ENCODE measurements at places on chromosomes 12 and 14.

- DNase-seq: peak; percentile 43
Observed at GRCh38 chr14:34843011-34843554, 32.1 kb downstream of the BAZ1A start.

- DNase-seq: no peak
Observed at GRCh38 chr12:47082283-47082682, 2.5 kb upstream of the AMIGO2 start.

GRCh38 chr14:67468378-67468730 is 20.2 kb downstream of the TMEM229B start:
- no peak for DNase-seq

DNA sequence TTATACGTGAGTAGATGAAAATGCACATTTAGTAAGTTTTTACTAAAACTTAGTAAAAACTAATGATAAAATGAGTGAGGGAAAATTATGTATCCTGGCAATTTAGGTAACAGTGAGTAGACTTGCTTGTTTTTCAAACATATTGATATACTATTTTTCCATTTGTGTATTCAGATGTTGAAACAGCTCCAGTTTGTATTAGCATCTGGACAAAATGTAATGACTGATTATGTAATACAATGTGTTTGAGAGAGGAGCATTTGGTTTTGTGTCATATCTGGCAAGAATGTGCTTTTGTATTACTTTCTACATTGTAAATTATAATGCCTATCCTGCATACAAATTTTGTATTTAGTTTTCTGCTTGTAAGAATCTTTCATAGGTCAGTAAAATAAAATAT is 5.6 kb downstream of the CNOT2 start:
- DNase-seq: no peak

GRCh38 chr14:102029956-102030355 is 56.9 kb downstream of the HSP90AA1 start:
- no peak for DNase-seq

GRCh38 chr12:98211909-98212695 is 303.3 kb upstream of the TMPO start:
- no peak for DNase-seq

- no peak for DNase-seq
Observed at GRCh38 chr12:122996188-122996601, 15.7 kb downstream of the ARL6IP4 start.

- no peak for DNase-seq
Observed at GRCh38 chr12:117695956-117696355, 272.8 kb downstream of the KSR2 start.

DNA sequence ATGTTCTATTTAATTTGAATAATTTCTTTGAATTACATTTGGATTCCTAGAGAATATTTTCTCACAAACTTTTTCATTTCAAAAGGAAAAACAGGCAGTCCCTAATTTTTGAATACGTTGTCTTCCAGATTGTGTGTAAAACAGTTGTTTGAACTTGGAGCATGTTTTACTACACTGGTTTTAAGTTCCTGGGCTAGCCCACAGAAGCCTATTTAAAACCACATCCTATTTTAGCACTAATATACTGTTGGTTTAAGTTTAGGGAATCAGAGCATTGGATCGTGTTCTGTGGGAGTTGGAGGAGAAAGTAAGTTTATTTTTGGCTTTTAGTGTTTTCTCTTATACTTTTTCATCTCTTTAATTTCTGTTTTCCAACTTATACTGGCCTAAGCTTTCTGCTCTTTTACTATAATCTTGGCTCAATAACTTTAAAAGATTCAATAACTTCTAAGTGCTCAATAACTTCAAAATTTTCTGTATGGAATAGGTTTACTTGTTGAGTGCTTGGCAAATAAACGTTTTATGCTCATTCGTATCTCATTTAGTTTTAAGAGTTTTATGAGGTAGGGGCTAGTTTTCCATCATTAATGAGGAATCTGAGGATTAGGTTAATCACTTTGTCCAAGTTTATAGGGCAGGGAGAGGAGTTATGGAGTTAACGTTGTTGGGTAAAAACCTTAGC is 14.9 kb downstream of the LEMD3 start:
- DNase-seq: no peak

GRCh38 chr12:71626768-71627167 is 36.9 kb downstream of the ZFC3H1 start:
- DNase-seq: no peak

DNA sequence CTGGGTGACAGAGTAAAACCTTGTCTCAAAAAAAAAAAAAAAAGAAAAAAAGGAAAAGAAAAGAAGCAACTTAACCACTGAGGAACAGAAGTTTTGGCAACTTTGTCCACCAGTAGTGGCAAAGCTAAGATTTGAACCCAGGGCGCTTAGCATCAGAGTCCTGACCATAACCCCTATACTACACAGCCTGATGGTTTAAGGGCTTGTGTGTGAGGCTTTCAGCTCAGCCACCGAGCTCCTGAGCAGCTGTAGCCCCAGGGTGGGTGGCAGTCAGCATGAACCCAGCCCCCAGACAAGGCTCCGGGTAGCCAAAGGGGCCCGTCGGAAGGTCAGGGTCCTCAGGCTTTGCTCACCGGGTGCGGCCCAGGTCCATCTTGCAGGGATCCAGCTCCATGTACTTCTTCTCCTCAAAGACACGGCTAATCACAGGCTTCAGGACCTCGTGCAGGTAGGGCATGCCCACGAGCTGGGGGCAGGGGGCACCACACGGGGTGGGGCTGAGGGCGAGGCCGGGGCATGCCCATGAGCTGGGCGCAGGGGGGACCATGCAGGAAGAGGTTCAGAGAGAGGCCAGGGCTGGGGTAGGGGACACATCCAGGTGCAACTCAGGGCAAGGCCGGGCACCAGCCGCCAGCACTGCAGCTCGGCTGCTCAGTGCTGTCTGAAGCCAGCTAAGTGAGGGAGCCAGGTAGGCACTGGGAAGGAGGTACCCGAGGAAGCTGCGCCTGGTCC is 20.9 kb downstream of the RASAL1 start:
- DNase-seq: no peak

GRCh38 chr14:93712079-93712837 is 76.0 kb downstream of the PRIMA1 start:
- DNase-seq: no peak

GRCh38 chr14:99177046-99177655 is 94.8 kb downstream of the BCL11B start:
- no peak for DNase-seq

GRCh38 chr14:30271811-30272323 is 287.1 kb upstream of the G2E3 start:
- DNase-seq: no peak

- no peak for DNase-seq
Observed at GRCh38 chr12:113373969-113374368, 15.6 kb downstream of the PLBD2 start.

GRCh38 chr14:94844593-94845152 is 74.8 kb upstream of the GSC start:
- DNase-seq: no peak

DNA sequence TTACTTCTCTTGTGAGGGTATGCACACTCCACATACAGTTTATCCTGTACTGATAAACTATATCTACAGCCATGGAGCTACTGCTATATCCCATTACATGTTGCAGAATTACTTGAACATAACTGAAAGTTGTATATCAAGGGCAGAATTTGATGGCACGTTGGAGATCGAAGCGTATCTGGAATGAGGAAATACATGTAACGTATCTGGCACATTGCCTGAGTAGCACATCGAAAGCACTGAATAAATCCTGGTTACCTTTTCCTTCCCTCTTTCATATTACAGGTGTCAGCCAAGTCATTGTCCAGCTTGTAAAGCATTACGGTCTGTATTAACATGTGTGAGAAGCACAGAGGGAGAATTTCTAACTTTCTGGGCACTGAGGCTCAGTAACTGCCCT is 42.1 kb upstream of the LIN7A start:
- no peak for DNase-seq

- no peak for DNase-seq
Observed at GRCh38 chr12:4807116-4807783, 87.0 kb downstream of the GALNT8 start.

- DNase-seq: no peak
Observed at GRCh38 chr14:54354096-54354495, 42.7 kb upstream of the CDKN3 start.

DNA sequence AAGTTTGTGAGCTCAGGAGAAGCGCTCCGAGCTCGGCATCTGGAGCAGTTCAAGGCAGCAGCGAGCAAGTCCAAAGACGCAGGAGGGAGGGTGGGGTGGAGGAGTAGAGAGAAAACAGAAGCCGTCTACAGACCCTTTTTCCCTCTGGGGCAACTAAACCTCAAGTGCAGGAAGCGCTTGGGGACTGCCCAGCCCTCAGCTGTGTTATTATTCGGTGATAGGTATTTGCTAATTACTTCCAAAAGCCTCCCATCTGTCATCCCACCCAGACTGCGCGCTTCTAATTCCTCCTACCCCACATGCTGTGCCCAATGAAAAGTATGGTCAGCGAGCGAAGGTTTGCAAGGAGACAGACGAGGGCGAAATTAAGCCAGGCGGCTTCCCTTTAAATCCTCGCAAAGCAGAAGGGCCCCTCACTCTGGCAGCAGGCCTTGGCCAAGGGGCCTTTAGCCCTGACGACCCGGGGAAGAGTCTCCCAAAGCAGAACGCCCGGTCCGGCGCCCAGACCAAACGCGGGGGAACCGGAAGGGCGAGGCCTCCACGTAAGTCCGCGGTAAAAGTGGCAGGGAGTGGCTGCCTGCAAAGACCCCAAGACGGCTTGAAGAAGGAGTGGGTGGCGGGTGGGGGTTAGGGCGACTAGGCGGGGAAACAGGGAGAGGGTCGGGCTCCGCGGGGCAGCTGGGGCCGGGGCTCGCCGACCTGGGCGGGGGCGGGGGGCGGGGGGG is 507 bp upstream of the CD9 start:
- no peak for DNase-seq

All from HTR-8/SVneo (cell line).